ENCODE measurements at places on chromosomes 7 and 10.

DNA sequence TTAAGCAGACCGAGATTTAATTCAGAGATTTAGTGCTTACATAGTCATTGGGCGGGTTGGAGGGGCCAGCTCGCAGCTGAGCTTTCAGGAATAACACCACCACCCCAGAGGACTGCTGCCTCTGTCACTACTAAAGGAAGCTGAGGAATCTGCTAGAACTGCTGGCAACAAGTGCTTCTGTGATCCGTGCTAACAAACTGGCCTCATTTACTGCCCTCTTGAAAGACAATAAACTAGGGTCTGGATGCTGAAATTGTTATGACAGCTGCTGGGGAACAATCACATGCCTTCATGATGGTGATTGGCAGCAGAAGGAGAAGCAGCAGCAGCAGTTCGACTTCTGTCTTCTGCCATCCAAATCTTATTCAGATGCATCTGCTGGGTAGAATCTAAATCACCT, 285.5 kb upstream of the TAC1 start:
- H3K4me3 ChIP-seq: no peak overlapping the region
- no peak for DNase-seq
- no peaks in the 10 kb centered on the region for H3K4me1 ChIP-seq
- H3K27me3 ChIP-seq: no peaks in the 10 kb centered on the region
- no peak overlapping the region for H3K27ac ChIP-seq

- no peaks in the 10 kb centered on the region for H3K4me1 ChIP-seq
- H3K27ac ChIP-seq: peak within 1 kb of the TSS; percentile 93
- H3K4me3 ChIP-seq: peak within 1 kb of the TSS; percentile 87
- DNase-seq: peak; percentile 78
- H3K36me3 ChIP-seq: no peaks in the 10 kb centered on the region
Observed at GRCh38 chr10:15168291-15168785, at the start of gene NMT2. TSS of gene NMT2 (minus strand) at chr10:15168693. CDS start at chr10:15168612, 81 bp downstream.

- no peak for DNase-seq
- no peak overlapping the region for H3K27ac ChIP-seq
- no peaks in the 10 kb centered on the region for H3K36me3 ChIP-seq
Observed at GRCh38 chr7:103991406-103991805, 1.9 kb upstream of the RELN start.

DNA sequence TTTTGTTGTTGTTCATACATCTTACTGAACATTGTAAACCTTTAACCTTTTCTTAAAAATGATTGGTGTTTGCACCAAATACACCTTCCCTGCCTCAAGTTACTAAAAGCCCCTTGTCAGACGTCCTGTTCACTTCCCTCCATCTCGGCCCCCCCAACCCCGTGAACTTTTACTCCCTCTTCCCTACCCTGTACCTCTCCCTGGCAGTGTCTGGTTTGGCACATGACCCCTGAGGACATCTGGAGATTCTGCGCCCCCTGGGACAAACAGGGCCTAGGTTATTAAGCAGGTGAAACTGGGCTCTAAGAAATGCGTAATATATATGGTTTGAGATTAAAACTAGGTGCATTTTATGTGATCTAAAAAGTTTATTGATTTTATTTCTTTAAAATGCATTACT, 1.4 kb downstream of the PPP2R2D start:
- peaks cover 6% of the 10 kb centered on the region for H3K36me3 ChIP-seq
- H3K27me3 ChIP-seq: no peaks in the 10 kb centered on the region
- DNase-seq: no peak

- H3K27me3 ChIP-seq: no peaks in the 10 kb centered on the region
- peak; percentile 83 for DNase-seq
- peak overlapping the region; percentile 56 for H3K4me3 ChIP-seq
- no peaks in the 10 kb centered on the region for H3K36me3 ChIP-seq
- H3K4me1 ChIP-seq: peaks cover 51% of the 10 kb centered on the region
Observed at GRCh38 chr7:45921699-45922519, 837 bp upstream of the IGFBP3 start.

All from right atrium auricular region (tissue), 2 donors.